ENCODE measurements at places on chromosomes 7 and 10. TPM values are rescaled to one million over a fixed set of nuclear protein-coding genes. Genes with fewer than 3 reads are reported as not detected.

The HKDC1 gene
- not detected for total RNA-seq

DNA sequence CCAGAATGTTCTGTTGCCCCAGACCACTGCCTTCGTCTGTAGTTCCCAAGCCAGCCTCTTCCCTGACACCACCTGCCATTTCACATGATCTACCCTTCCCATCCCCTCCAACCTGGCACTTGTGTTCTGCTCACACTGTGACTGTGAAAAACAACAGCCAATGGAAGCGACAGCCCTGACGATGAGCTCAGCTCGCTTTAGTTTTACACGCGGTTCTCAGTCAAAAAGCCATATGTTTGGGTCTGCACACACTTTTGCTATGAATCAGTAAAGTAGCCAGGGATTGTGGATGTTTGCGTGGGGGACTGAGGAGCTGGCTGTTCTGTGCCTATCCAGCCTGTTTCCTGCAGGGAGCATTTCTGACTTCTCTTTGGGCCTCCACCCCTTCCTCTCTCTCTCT lies 282.7 kb downstream of the WDR11 start:
- peaks cover 18% of the 10 kb centered on the region for H3K4me1 ChIP-seq
- H3K4me3 ChIP-seq = no peak overlapping the region
- H3K27me3 ChIP-seq = no peaks in the 10 kb centered on the region
- DNase-seq = no peak
- H3K27ac ChIP-seq = no peak overlapping the region

DNA sequence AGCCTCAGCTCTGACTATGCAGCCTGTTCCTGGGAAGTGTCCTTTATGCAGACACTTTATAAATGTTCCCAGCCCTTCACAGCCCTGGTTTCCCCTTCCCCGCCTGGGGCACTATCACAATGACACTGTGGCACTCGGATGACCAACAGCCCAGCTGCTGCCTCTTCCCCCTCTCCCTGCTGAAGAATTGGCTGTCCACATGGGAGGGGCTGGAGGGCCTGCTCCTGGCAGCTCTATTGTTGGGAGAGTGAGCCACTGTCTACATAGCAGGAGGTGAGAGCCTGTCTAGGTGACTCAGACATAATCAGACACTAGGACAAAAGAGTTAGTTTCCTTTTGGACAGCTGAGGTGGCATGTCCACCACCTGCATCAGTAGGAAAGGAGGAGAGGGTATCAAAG lies 437.5 kb downstream of the PLXNA4 start:
- H3K36me3 ChIP-seq = no peaks in the 10 kb centered on the region
- no peak overlapping the region for H3K4me3 ChIP-seq
- no peak for DNase-seq
- H3K27ac ChIP-seq = no peak overlapping the region

- no peak for DNase-seq
- H3K4me1 ChIP-seq = peaks cover 2% of the 10 kb centered on the region
- no peak overlapping the region for H3K4me3 ChIP-seq
- H3K36me3 ChIP-seq = no peaks in the 10 kb centered on the region
Measured at GRCh38 chr10:131137223-131137622, 174.3 kb downstream of the TCERG1L start.

GRCh38 chr10:61766927-61767326 lies 104.2 kb downstream of the CABCOCO1 start:
- H3K27me3 ChIP-seq = no peaks in the 10 kb centered on the region
- H3K27ac ChIP-seq = no peak overlapping the region
- no peaks in the 10 kb centered on the region for H3K36me3 ChIP-seq
- H3K4me1 ChIP-seq = peaks cover 2% of the 10 kb centered on the region

DNA sequence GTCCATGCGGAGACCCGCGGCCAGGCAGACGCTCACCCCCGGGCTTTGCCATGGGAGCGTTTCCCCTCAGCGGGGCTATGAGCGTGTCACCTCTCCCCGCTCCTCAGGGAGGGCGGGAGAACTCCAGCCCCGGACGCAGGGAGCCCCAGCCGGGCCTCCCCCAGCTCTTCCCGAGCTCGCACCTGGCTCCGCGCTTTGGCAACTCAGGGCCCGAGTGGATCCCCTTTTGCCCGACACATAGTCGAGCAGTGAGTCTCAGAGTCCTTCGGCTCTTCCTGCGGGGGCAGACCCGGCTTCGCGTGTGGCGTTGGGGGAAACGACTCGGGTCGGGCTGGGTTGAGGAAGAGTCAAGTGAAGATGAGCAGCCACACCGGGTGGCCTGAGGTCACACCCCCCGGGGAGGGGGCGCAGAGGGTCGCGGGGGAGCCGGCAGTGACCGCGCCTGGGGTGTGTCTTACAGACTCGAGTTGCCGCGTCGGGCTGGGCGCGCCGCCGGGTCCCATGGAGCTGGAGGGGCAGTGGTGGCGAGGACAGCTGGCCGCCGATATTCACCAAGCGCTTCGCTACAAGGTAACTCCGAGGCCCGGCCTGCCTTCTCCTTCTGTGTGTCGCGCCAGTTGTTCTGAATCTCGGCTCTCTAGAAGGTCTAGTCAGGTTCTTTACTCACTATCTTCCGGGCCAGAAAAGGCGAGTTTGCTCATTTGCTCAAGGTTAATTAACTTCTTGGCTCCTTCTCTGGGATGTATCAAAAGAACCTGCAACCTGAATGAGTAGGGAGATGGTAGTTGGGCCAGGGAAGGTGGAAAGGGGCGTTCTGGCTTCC lies 721 bp downstream of the CCNJ start:
- peak overlapping the region; percentile 98 for H3K27ac ChIP-seq
- peaks cover 38% of the 10 kb centered on the region for H3K4me1 ChIP-seq
- peak; percentile 49 for DNase-seq
- H3K4me3 ChIP-seq = peak overlapping the region; percentile 96

The LRRC4 gene
- 67.6 TPM for total RNA-seq

- H3K36me3 ChIP-seq = peaks cover 3% of the 10 kb centered on the region
- H3K4me1 ChIP-seq = peaks cover 10% of the 10 kb centered on the region
- H3K4me3 ChIP-seq = no peak overlapping the region
- H3K27ac ChIP-seq = no peak overlapping the region
Measured at GRCh38 chr7:79050603-79051002, 402.9 kb downstream of the MAGI2 start.

Data from neural crest cell (in vitro differentiated cells).